ENCODE measurements at places on chromosomes 16 and 17.

DNA sequence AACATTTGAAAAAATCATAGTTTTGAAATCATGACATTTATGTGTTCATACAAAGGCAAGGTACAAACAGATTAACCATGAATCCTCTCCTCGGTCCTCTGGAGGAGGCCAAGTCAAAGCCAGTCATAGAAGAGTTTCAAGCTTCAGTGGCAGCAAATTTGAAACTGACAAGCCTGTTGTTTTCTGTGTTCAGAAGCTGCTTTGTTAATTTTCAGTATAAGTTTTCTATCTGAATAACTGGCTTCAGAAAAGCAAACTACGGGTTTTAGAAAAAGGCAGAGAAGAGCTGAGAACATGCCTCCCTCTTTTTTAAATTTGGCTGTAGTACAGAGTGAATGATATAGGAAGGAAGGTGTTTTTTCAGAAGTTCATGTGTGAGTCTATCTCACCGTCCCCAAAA is 79.6 kb upstream of the CLEC18B start:
- no peak overlapping the region for H3K27ac ChIP-seq
- H3K4me3 ChIP-seq, result no peak overlapping the region
- no peaks in the 10 kb centered on the region for H3K4me1 ChIP-seq
- no peaks in the 10 kb centered on the region for H3K27me3 ChIP-seq

GRCh38 chr16:57998486-57998885 is 2.0 kb downstream of the ZNF319 start:
- peaks cover 18% of the 10 kb centered on the region for H3K4me1 ChIP-seq
- DNase-seq, result no peak
- H3K4me3 ChIP-seq, result no peak overlapping the region

DNA sequence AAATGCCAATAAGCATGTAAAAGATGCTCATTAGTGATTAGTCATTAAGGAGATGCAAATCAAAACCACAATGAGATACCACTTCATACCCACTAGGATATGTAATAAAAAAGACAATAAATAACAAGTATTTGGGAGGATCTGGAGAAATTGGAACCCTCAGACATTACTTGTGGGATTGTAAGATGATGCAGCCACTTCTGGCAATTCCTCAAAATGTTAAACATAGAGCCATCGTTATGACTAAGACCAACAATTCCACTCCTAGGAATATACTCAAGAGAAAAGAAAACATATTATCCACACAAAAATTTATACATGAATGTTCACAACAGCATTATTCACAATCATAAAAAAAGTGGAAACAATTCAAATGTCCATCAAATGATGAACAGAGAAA is 336.2 kb upstream of the PMFBP1 start:
- no peaks in the 10 kb centered on the region for H3K27me3 ChIP-seq
- no peak overlapping the region for H3K4me3 ChIP-seq
- DNase-seq, result no peak
- H3K27ac ChIP-seq, result no peak overlapping the region
- no peaks in the 10 kb centered on the region for H3K36me3 ChIP-seq

DNA sequence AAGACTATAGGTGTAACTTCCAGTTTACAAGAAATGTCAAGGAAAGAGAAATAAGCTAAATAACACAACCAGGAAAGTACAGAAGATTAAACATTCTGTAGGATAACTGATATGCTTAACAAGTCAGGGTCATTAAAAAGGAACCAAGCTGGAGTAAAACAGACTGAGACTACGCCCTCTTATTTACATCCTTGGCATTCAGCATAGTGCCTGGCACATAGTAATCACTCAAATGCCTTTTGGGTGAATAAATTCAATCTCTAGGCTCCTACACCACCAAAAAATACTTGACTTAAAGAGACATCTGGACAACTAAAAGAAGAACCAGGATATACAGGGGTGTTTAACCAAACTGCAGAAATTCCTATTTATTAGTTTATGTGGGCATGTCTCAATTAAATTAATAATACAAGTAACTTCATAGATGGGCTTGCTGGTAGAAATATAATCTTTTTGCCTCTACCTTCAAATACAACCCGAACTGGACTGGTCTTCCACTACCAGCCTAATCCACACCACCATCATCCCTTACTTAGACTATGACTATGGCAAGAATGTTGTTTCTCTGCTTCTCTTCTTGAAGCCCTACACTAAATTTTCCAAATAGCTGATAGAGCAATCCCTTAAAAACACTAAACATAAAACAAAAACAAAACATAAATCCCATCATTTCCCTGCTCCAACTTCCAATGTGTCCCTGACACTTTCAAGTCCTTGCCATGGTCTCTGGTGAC is 47.7 kb upstream of the ULK2 start:
- H3K36me3 ChIP-seq, result no peaks in the 10 kb centered on the region
- no peak overlapping the region for H3K27ac ChIP-seq
- DNase-seq, result no peak
- no peaks in the 10 kb centered on the region for H3K27me3 ChIP-seq
- no peaks in the 10 kb centered on the region for H3K4me1 ChIP-seq
- no peak overlapping the region for H3K4me3 ChIP-seq

DNA sequence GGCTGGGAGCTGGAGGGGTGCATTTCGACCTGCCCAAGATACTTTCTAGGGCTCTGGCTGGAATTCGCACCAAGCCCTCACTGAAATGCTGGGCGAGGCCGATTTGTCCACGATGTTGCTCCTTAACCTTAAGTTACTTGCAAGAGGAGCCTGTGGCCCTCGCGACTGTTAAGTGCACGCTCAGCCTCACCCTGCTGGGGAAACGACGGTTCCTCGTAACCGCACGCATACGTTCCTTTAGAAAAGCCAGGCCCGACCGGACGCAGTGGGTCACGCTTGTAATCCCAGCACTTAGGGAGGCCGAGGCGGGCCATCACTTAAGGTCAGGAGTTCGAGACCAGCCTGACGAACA is 607 bp upstream of the NCOR1 start:
- H3K27ac ChIP-seq, result peak overlapping the region; percentile 95
- peaks cover 15% of the 10 kb centered on the region for H3K4me1 ChIP-seq
- peak overlapping the region; percentile 99 for H3K4me3 ChIP-seq
- no peak for DNase-seq
- no peaks in the 10 kb centered on the region for H3K36me3 ChIP-seq
- no peaks in the 10 kb centered on the region for H3K27me3 ChIP-seq

- H3K27ac ChIP-seq, result no peak overlapping the region
- no peaks in the 10 kb centered on the region for H3K36me3 ChIP-seq
- DNase-seq, result no peak
Measured at GRCh38 chr16:2992383-2993081, 12.3 kb upstream of the PKMYT1 start.

- DNase-seq, result no peak
- no peak overlapping the region for H3K4me3 ChIP-seq
- no peaks in the 10 kb centered on the region for H3K4me1 ChIP-seq
- H3K36me3 ChIP-seq, result no peaks in the 10 kb centered on the region
- H3K27me3 ChIP-seq, result no peaks in the 10 kb centered on the region
- no peak overlapping the region for H3K27ac ChIP-seq
Measured at GRCh38 chr16:51949282-51949681, 597.7 kb downstream of the TOX3 start.

DNA sequence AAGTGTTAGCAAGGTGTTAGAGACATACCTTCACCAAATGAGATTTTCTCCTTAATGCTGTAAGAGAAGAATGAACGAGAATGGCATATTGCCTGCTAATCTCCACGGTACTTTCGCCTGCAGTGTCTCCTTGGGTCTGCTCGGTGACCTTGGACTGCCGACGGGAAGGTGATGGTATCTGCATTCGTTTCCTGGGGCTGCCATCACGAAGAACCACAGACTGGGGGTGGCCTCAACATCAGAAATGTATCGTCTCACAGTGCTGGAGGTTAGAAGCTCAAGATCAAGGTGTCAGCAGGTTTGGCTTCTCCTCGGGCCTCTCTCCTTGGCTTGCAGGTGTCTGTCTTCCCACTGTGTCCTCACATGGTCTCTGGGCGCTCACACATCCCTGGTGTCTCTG is 86.3 kb upstream of the TNRC6C start:
- no peak overlapping the region for H3K4me3 ChIP-seq
- H3K36me3 ChIP-seq, result no peaks in the 10 kb centered on the region
- no peaks in the 10 kb centered on the region for H3K27me3 ChIP-seq

DNA sequence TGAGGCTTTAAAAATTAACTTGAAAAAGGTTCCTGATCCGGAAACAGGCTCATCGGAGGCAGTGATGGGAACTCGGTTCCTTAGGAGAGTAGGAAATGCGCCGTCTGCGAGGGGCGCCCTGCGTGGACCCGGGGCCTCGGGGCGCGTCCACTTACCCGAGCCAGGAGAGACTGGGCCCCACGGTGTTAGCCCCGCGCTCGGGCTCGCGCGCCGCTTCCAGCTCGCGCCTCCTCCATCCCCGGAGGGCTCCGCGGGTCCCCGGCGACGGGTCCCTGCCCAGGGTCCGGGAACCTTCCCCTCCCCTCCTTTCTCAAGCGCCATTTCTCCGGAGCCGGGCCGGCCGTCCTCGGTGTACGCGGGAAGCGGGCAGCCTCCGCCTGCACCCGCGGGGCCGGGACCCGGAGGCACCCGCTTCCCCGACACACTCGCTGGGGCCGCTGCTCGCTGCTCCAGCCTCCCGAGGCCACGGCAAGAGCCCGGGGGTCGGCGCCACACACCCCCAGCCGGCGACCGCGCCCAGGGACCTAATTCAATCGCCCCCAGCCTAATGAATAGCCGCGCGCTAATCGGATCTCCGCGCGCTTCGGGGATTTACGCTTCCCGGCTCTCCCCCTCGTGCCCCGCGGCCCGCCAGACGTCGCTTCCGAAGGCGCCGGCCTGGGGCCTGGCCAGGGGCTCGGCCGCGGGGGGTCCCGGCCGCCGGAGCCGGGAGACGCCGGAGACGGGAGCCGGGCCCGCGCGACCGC is 2.2 kb upstream of the BAHCC1 start:
- H3K27ac ChIP-seq, result peak overlapping the region; percentile 79
- no peaks in the 10 kb centered on the region for H3K27me3 ChIP-seq
- peak overlapping the region; percentile 83 for H3K4me3 ChIP-seq
- no peaks in the 10 kb centered on the region for H3K36me3 ChIP-seq

GRCh38 chr17:62193249-62193648 is 128.2 kb upstream of the MED13 start:
- no peak overlapping the region for H3K27ac ChIP-seq
- no peak for DNase-seq
- H3K4me1 ChIP-seq, result no peaks in the 10 kb centered on the region
- no peaks in the 10 kb centered on the region for H3K27me3 ChIP-seq
- no peaks in the 10 kb centered on the region for H3K36me3 ChIP-seq

Measured in testis (tissue), 5 donors.